ENCODE measurements at places on chromosomes 4 and X. TPM values are rescaled to one million over a fixed set of nuclear protein-coding genes. Genes with fewer than 3 reads are reported as not detected.

- DNase-seq = no peak
These were observed 20.7 kb downstream of the FHDC1 start for GRCh38 chr4:152956650-152957436.

GRCh38 chrX:1529328-1529727 is 7.7 kb downstream of the P2RY8 start:
- no peak for DNase-seq

The ETNPPL gene
- total RNA-seq = not detected

- no peak for DNase-seq
These were observed 168.1 kb downstream of the DHX15 start for GRCh38 chr4:24416293-24416692.

GRCh38 chr4:112652216-112652615 is 15.3 kb downstream of the LARP7 start:
- no peak for DNase-seq

The IL2RG gene
- total RNA-seq = not detected

GRCh38 chrX:118536204-118536603 is 40.6 kb downstream of the DOCK11 start:
- no peak for DNase-seq

Measured in G401 (cell line).